Stimulated activated memory B cell treated with anti-CD40 and anti-IgM and Interleukin-4, amounts not matched to agents 10 μg/mL and 1 μg/mL and 100 μg/mL, for 72 hours (primary cell): ENCODE measurements at places on chromosomes 7 and 10.

- no peak for ATAC-seq
Measured at GRCh38 chr7:27219821-27220220, 19.9 kb upstream of the HOXA13 start.

DNA sequence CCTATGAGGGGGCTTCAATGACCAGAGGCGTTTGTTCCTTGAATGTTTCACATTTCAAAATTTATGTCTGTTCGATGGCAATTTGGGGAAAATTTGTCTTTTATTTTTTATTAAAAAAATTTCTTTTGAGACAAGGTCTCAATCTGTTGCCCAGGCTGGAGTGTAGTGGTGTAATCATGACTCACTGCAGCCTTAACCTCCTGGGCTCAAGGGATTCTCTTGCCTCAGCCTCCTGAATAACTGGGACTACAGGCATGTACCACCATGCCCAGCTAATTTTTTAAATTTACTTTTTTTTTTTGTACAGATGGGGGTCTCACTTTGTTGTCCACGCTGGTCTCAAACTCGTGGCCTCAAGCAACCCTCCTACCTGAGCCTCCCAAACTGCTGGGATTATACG is 39.7 kb downstream of the OTUD1 start:
- ATAC-seq: no peak

DNA sequence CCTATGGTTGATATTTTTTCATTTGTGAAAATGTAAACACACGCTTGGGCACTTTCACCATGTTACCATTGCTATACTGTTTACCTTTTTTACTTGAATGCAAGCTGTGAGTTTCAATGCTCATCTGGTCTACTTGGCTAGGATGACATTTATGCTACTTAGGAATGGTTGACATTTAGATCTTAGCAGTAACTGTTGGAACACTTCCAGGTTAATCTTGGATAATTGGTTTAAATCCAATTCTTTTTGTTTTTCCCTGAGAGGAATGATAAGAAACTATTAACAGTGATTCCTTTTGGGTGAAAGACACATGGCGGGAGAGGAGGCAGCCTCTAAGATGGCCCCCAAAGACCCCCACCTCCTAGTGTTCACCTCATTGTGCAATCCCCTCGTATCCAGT is 51.4 kb upstream of the AMPH start:
- ATAC-seq: no peak

DNA sequence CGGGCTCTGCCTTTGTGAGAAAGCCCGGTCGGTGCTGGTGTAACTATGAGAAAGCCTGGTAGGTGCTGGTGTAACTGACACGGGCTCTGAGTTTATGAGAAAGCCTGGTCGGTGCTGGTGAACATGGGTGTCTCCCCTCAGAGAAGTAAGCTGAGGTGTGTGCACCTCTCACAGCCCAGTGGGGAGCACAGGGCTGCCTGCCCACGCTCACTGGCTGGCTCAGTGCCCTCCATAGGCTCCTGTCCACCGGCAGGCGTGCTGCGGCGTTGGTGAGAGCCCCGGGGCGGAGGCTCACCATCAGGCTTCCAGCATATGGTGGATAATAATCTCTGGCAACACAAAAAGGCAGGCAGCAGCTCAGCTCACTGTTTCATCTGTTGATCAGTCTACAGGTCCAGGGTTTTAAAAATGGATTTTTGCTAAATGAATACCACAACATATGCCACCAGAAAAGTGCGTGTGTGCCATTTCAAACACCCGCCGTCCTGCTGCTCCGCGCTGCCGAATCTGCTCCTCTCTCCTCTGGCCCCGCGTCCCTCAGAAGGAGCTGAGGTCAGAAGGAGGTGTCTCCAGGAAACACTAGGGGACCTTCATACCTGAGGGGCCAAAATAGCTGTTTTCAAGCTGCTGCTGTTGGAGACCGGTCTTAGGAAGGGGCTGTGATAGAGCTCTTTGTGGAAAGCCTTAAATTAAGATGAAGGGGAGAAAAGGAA is 365.7 kb downstream of the DNAJB6 start:
- ATAC-seq: no peak

DNA sequence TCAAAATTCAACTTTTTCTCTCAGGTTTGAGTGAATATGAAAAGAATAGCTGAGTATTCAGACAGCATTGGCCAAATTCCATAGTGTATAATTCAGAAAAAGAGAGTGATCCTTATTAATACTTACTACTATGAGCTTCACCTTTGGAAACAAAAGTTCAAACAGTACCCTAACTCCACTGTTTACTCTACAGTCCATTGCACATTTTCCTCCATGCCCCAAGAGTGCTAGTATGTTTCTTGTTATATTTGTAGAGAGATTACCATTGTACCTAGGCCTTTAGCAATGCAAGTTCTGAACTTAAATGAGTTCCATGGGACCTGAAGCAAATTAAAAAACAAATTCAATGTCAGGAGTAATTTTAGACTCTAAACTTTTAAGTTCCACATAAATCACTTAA is 48.1 kb downstream of the MAGI2 start:
- no peak for ATAC-seq

DNA sequence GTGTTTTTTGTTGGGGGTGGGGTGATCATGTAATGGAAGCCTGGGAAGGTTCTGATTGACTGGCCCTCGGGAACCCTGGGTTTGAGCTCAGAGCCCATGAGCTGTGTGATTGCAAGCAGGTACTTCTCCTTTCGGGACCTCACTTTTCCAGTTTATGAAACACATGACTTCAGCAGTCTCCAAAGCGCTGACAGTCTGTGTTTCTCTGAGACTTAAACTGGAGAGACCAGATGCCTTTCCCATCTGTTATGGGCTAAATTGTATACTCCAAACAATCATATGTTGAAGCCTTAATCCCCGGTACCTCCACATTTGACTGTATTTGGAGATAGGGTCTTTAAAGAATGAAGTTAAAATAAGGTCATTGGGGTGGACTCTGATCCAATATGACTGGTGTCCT is 493.6 kb downstream of the GALNT17 start:
- no peak for ATAC-seq

DNA sequence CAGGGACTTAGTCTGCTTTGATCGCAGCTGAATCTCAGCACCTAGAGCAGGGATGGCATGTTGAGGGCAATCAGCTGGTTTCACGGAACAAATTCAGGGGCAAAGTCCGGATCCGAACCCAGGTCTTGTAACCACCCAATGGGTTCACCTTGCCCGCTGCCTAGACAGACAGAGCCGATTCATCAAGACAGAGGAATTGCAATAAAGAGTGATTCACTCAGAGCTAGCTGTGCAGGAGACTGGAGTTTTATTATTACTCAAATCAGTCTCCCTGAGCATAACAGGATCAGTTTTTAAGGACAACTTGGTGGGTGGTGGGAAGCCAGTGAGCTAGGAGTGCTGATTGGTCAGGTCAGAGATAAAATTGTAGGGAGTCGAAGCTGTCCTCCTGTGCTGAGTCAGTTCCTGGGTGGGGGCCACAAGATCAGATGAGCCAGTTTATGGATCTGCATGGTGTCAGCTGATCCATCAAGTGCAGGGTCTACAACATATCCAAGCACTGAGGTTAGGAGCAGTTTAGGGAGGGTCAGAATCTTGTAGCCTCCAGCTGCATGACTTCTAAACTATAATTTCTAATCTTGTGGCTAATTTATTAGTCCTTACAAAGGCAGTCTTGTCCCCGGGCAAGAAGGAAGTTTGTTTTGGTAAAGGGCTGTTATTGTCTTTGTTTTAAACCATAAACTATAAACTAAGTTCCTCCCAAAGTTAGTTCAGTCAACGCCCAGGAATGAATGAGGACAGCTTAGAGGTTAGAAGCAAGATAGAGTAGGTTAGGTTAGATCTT is 43.5 kb upstream of the CHST3 start:
- ATAC-seq: no peak

DNA sequence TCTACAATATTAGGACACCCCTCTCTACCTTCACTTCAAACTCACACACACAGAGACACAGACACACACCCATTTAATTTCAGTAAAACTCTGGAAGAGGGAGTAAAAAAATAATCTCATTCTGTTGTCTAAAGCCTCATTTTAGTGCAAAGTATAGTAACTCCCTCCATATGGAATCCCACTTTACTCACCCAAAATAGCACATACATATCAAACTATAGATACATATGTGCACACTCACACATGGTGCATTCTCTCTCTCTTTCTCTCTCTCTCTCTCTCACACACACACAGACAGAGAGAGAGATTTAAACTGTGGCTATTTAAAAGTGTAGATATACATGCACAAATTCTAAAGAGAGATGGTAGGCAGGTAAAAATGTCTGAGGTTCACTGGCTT is 179.6 kb upstream of the PTN start:
- no peak for ATAC-seq

- no peak for ATAC-seq
Measured at GRCh38 chr10:1612908-1613307, 124.4 kb downstream of the ADARB2 start.

- no peak for ATAC-seq
Measured at GRCh38 chr7:26459540-26460193, 168.0 kb downstream of the SNX10 start.

- ATAC-seq: no peak
Measured at GRCh38 chr7:134585897-134586296, 37.0 kb downstream of the AKR1B15 start.

DNA sequence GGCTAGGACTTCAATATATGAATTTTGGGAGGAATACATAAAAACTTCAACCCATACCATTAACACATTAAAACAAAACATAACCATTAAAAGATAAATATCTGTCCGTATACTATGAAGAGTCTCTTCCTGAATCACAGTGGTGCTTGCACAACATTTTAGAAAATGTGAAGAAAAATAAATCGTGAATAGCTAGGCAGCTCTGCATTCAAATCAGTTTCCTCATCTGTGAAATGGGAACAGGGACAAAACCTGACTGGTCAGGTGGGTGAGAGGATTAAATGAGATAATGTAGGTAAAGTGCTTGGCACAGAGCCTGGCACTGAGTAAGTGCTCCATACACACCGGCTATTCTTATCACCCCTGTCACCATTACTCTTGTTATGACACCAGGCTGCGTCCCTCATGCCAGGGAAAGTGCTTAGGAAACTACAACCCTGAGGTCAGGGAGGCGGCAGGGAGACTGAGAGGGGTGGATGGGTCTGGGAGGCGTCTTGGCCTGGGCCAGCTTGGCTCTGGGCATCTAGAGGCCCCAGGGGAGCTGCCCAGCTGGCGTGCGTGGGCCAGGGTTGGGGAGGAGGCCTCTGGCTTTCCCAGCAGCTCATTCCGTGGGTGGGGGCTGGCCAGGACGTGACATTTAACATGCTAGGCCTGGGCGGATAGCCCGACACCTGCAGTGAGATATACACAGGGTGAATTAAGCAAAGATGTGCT is 78.3 kb downstream of the SH3PXD2A start:
- peak; percentile 82 for ATAC-seq

DNA sequence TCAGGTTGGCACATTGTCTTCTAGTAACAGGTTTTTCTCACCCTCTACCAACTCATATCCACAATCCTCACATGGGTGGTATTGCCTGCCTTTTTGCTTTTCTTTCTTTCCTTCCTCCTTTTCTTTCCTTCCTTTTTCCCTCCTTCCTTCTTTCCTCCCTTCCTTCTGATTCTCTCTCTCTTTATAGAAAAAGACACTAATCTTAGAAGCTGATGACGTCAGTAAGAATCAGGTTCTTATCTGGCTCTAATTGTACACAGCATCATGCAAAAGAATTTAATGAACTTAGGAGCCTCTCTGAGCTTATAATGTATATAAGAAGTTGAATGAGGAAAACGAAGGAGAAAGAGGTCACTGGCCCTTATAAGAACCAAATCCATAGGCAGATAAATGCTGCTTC is 328.3 kb downstream of the GRM8 start:
- no peak for ATAC-seq

- no peak for ATAC-seq
Measured at GRCh38 chr10:20877986-20878983, 18.8 kb downstream of the NEBL start.

- peak; percentile 54 for ATAC-seq
Measured at GRCh38 chr7:26388256-26388655, 96.6 kb downstream of the SNX10 start.

GRCh38 chr7:138756591-138757242 is 41.1 kb upstream of the TMEM213 start:
- no peak for ATAC-seq

- no peak for ATAC-seq
Measured at GRCh38 chr7:139827042-139827441, 2.0 kb upstream of the TBXAS1 start.

GRCh38 chr10:52775132-52775647 is 2.6 kb upstream of the MBL2 start:
- ATAC-seq: no peak

DNA sequence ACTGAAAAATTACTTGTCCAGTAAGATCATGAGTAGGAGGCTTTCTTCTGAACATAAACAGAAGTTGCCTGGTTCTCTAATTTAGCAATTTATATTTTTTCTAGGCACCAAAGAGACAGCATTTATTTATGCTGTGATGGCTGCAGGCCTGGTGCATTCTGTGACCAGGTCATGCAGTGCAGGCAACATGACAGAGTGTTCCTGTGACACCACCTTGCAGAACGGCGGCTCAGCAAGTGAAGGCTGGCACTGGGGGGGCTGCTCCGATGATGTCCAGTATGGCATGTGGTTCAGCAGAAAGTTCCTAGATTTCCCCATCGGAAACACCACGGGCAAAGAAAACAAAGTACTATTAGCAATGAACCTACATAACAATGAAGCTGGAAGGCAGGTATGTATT is 2.8 kb downstream of the WNT16 start:
- no peak for ATAC-seq

- peak; percentile 97 for ATAC-seq
Measured at GRCh38 chr7:129136887-129137642, 7.4 kb upstream of the TSPAN33 start.

- ATAC-seq: no peak
Measured at GRCh38 chr7:80945976-80946375, 27.1 kb upstream of the SEMA3C start.

- ATAC-seq: no peak
Measured at GRCh38 chr7:55622241-55622640, 49.9 kb upstream of the VOPP1 start.

DNA sequence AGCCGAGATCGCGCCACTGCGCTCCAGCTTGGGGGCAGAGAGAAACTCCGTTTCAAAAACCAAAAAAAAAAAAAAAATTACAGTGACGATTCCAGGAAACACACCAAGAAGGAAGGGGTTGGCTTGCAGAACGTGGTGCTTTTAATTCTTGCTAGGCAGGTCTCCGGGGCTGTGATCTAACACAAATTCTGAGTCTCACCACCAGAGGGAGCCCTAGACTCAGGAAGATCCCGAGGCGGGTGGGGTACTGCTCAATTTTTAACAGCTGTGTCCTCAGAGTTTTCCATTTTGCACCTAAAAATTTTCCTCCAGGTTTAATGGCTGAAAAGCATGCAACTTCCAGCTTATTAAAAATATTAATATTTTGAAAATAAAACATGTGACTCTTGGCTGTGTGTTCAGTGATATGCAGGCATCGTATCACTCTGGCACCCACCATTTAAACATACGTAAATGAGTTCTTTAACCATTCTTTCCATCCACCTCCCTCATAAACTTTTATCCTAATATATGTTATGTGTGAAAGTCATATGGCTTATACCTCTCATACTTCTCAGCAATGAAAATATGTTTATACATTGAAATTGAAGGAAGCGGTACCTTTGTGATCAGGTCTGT is 26.5 kb upstream of the NUB1 start:
- peak; percentile 85 for ATAC-seq

- no peak for ATAC-seq
Measured at GRCh38 chr7:30922596-30922995, 10.9 kb downstream of the AQP1 start.
